Left ventricle myocardium superior (tissue), 1 donor: ENCODE measurements at places on chromosomes 16 and 17. TPM values are rescaled to one million over a fixed set of nuclear protein-coding genes. Genes with fewer than 3 reads are reported as not detected.

CTRL gene
- 0.37 TPM for total RNA-seq

TCAP gene
- total RNA-seq = 4,965 TPM

NXPH3 gene
- 3.4 TPM for total RNA-seq

TGFB1I1 gene
- total RNA-seq = 13.6 TPM

MCRIP1 gene
- total RNA-seq = 103 TPM

KRTAP4-1 gene
- total RNA-seq = not detected

RPL38 gene
- total RNA-seq = 724 TPM

USP43 gene
- total RNA-seq = 0.12 TPM

GNG13 gene
- not detected for total RNA-seq

ARHGAP23 gene
- total RNA-seq = 70.3 TPM

KRT27 gene
- total RNA-seq = not detected

KRT33A gene
- not detected for total RNA-seq

UBB gene
- 1,672 TPM for total RNA-seq

TEX19 gene
- not detected for total RNA-seq

SLC13A2 gene
- total RNA-seq = not detected

SCNN1G gene
- total RNA-seq = 0.12 TPM

VEZF1 gene
- 77.6 TPM for total RNA-seq

TPSB2 gene
- total RNA-seq = 7.3 TPM

OTOP2 gene
- not detected for total RNA-seq

PRPSAP1 gene
- total RNA-seq = 38.8 TPM

HSDL1 gene
- total RNA-seq = 23.2 TPM

TBC1D3G gene
- total RNA-seq = not detected

TEFM gene
- 14.2 TPM for total RNA-seq

TOX3 gene
- not detected for total RNA-seq

OSGIN1 gene
- total RNA-seq = 4.7 TPM

AHSP gene
- total RNA-seq = not detected

MYOCD gene
- 35.7 TPM for total RNA-seq

SNX20 gene
- 0.72 TPM for total RNA-seq

GAS7 gene
- 51.2 TPM for total RNA-seq
